ENCODE measurements at places on chromosomes 7 and 10. TPM values are rescaled to one million over a fixed set of nuclear protein-coding genes. Genes with fewer than 3 reads are reported as not detected.

ANKRD61 gene
- 0.11 TPM for total RNA-seq

PKD2L1 gene
- 0.33 TPM for total RNA-seq

SLC12A9 gene
- total RNA-seq, result 21.2 TPM

SMC3 gene
- 53.8 TPM for total RNA-seq

HMX2 gene
- not detected for total RNA-seq

FFAR4 gene
- 0.30 TPM for total RNA-seq

EPDR1 gene
- total RNA-seq, result 62.4 TPM

GRM3 gene
- 22.1 TPM for total RNA-seq

SRRM3 gene
- 7.8 TPM for total RNA-seq

TFR2 gene
- 7.0 TPM for total RNA-seq

GRCh38 chr7:19376538-19376937 lies 231.3 kb upstream of the FERD3L start:
- no peak for DNase-seq

DNA sequence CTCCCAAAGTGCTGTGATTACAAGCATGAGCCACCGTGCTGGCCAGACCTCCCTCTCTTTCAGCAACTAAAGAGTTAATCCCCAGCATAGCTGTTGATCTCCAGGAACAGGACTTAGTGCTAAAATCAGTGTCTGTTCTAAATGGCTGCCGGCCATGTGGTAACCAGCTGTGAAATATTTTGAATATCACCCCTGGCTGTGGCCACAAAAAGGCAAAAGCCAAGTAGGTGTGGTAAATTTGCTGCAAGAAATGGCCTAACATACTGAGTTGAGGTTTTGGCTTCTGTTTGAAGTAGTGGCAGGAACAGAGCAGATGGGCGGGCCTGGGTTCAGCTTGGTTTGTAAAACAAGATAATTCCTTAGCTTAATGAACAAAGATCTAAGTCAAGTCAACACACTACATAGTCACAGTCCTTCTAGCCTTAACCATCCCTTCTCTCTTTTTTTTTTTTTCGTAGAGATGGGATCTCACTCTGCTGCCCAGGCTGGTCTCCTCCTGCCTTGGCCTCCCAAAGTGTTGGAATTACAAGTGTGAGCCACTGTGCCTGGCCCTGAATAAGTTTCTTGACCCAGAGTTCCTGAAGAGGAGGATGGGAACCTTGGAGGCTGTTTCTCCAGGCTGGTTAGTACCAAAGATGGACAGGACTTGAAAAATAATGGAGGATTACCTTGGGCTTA lies 22.7 kb upstream of the AGFG2 start:
- no peak for DNase-seq

- no peak for DNase-seq
These were observed 136.3 kb downstream of the MALRD1 start for GRCh38 chr10:19184891-19185290.

DNA sequence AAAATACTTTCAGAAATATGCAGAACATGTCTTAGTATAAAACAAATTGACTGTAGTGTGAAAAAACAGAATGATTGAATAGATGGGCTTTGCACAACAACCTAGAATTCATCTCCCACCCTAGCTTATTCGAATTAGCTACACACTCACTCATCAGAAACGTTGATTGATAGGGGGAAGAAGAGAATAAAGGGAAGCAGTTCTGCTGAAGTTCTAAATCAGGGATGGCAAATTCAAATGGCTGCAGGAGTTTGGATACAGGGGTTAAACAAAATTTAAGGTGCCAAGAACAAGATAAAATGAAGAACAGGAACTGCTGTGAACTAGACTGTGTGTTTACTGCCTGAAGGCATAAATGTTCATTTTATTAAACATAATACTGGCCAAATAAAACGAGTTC lies 9.0 kb downstream of the CD36 start:
- DNase-seq, result no peak

DNA sequence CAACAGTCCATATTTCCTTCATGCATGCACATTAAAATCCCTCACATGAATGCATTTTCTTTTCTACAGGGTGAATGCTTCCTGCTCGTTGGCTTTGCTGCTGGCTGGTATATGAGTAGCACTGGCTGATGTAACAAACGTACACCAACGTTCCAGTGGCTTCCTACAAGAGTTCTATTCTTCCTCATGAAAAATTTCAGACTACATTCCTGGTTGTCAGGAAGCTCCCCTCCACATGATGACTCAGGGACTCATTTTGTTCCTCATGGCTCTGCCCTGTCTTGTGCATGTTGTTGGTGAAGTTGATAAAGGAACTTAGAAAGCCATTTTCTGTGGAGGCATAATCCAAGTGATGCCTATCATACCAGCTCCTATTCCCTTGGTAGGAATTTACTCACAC lies 470.7 kb upstream of the KLF6 start:
- DNase-seq, result no peak

GRCh38 chr7:101538596-101539459 lies 90.3 kb downstream of the MYL10 start:
- peak; percentile 60 for DNase-seq

DNA sequence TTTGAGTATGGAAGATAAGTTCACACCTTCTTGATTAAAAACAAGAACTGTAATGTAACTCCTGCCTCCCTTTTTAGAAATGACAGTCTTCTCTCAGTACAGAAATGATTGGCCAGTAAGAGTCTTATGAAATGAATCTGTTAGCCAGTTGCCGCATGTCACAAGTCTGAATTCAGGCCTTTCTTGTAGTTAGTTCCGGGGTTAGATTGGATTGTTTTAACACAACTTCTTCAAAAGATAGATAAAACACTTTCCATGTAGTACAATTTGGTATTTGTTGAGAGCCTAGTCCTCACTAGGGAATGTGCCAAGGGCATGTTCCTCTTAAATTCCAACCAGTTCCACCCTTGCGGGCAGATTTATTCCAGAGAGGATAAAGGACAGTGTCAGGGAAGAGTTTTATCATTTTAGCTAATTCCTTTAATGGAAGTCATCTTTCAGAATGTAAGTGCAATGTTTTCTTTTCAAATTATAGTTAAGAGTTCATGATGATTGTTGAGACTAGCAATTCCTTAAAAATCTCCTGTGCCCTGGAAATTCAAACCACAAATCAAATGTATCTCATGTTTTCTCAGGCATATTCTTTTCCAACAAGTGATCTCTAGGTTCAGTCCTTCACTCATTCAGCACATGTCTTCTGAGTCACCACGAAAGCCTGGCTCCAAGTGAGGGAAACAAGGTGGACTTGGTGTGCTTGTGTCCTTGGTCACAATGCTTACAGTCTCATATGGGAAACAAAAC lies 4.1 kb downstream of the FHIP2A start:
- no peak for DNase-seq

- no peak for DNase-seq
These were observed 89.4 kb downstream of the TBXAS1 start for GRCh38 chr7:139918480-139918879.

DNA sequence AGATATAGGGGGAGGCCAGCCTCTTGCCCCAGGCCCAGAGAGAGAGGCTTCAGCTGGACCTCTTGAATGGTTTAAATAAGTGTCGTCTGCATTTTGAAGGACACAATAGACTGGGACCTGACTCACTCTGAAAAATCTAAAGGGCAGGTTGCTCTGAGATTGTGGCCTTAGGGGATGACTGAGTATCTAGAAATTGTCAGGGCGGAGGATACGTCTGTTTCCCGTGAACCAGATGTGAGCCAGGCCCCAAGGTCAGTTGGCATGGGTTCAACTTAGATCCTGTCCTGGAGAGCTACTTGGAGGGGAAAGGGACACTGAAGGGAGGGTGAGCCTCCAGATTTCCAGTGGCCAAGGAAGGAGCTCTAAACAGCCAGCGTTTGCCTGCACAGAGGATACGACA lies 110.2 kb downstream of the CHN2 start:
- DNase-seq, result no peak

- DNase-seq, result no peak
These were observed 436.2 kb upstream of the GALNT17 start for GRCh38 chr7:70695795-70696083.

DNA sequence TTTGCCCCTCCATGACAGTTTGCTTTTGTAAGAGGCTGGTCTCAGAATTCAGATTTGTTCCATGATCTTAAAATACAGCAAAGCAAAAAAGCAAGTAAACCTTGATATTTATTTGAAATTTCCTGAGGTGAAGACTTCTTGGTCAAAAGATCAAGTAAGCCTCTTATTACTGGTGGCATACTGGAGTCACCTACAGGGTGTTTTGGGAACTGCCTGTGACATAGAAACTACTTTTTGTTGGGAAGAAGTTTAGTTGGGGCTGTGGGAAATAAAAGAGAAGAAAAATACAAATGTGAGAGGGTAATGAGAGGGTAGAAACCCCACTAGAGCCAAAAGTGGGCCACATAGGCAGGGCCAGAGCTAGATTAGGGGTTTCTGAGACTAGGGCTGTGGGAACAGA lies 217.9 kb downstream of the OTUD1 start:
- DNase-seq, result no peak

GRCh38 chr7:50795831-50796230 lies 13.1 kb upstream of the GRB10 start:
- DNase-seq, result no peak

DNA sequence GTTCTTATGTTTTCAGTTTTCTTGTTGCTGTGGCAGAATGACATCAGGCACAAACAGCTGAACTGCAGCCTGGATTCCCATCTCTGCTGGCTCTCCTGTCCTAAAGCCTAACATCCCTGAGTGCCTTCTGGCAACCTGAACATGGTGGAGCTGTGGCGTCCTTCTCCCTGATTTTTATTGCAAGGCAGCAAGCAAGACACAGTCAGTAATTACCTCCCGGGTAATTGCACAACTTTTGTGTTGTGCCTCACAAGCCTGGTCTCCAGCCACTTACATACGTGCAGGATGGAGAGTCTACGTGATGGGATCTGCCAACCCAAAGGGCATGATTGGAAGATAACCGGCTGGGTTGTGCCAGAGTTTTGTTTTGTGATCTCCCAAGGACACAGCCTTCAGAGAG lies 116.1 kb upstream of the PARD3 start:
- no peak for DNase-seq

DNA sequence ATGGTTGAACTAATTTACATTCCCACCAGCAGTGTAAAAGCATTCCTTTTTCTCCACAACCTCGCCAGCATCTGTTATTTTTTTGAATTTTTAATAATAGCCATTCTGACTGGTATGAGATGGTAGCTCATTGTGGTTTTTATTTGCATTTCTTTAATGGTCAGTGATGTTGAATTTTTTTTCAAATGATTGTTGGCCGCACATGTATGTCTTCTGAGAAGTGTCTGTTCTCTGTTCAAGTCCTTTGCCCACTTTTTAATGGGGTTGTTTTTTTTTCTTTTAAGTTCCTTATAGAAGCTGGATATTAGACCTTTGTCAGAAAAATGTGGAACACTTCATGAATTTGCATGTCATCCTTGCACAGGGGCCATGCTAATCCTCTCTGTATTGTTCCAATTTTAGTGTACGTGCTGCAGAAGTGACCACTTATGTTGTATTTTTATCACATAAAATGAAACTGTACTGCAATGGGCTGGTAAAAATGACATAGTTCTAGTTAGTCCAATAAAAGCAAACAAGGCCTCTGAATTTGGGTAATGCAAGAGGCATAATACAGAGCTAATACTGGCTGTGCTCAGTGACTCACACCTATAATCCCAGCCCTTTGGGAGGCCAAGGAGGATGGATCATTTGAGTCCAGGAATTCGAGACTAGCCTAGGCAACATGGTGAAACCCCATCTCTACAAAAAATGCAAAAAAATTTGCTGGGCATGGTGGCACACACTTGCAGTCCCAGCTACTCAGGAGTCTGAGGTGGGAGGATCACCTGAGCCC lies 70.3 kb downstream of the ABI1 start:
- no peak for DNase-seq

DNA sequence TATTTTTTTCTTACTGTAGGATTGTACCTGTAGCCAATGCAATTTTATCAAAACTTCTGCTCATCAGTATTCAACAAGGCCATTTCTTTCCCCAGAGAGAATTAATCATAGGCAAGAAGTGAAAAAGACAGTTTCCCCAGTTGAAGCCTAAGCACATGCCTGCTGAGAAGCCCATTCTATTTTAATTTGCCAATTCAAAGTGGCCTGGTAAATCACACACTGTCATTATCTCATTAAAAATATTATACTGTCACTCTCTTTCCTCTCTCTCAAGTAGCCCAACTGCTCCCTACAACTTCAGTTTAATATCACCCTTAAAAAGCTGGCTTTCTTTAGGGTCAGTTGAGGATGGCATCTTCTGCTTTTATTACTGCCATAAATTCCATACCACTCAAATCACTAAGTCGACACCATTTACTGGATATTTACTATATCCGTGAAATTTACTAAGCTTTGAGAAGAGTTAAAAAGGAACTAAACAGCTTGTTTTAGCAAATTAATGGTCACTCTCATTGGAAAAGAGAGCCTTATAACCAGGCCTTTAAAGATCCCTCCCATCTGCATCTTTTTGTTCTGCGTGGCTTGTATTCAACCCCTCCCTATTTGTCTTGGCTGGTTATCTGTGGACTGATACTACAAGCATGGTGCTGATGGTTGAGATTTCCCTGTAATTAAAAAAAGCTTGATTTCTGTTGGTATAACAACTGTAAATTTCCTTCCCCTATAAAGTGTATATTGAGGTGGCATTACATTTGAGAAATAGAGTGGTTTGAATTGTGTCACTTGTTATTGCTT lies 30.6 kb downstream of the COL28A1 start:
- no peak for DNase-seq

- DNase-seq, result no peak
These were observed 334.5 kb upstream of the SORCS1 start for GRCh38 chr10:107498983-107499382.

- no peak for DNase-seq
These were observed 524.6 kb downstream of the LRMDA start for GRCh38 chr10:75955973-75956502.

Data from spinal cord (tissue), 10 donors.